ENCODE measurements at places on chromosomes 2 and 18.

DNA sequence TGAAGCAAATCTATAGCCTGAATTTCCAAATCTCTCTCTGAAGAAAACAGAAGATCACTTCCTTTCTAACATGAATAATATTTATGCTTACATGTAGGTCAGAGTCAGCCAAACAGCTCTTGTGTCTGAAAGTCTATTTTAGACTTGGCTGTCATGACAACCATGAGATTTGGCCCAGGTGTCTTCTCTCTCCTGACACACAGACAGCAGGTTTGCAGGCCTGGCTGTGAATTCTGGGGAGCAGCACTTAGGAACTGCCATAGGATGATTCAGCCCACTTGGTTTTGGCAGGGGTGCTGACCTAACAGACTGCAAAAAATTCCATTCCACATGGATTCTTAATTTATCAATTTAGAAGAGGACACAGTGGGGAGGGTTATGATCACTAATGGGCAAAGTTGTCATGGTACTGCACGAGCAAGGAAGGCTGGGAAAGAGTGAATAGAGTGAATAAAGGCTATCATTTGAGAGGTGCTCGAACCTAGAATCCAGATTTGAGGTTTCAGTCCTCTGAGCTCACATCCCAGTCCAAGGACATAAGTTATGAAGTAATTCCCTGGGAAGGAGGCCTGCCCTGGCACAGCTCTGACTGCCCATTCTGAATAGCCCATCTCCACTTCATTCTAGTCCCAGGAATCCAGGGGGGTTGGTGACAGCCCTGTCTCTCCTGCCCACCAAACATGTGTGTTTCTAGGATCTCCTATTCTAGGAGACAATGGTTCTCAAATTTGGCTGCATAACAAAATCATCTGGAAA is 453.9 kb upstream of the TRIB2 start:
- DNase-seq = no peak

GRCh38 chr18:36297417-36298125 is at the start of gene FHOD3:
Gene FHOD3 (plus strand): TSS chr18:36297713. CDS start chr18:36297836, 123 bp downstream.
- DNase-seq = no peak

GRCh38 chr2:44972771-44973535 is 31.5 kb downstream of the SIX3 start:
- no peak for DNase-seq

GRCh38 chr2:42652086-42652485 is 83.7 kb downstream of the MTA3 start:
- no peak for DNase-seq

DNA sequence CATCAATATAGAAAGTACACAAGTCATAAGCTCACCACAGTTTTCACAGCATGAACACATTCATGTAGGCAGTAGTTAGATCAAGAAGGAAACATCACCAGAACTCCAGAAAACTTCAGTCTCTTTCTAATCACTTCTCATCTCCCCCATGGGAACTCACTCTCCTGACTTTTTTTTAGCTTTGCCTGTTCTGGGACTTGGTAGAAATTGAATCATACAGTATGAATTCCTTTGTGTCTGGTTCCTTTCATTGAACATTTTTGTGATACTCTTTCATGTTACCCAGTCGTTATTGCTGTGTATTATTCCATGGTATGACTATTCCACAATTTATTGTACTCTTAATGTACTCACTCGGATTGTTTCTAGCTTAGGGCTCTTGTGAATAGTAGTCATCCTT is 160.2 kb downstream of the TAF4B start:
- DNase-seq = no peak

DNA sequence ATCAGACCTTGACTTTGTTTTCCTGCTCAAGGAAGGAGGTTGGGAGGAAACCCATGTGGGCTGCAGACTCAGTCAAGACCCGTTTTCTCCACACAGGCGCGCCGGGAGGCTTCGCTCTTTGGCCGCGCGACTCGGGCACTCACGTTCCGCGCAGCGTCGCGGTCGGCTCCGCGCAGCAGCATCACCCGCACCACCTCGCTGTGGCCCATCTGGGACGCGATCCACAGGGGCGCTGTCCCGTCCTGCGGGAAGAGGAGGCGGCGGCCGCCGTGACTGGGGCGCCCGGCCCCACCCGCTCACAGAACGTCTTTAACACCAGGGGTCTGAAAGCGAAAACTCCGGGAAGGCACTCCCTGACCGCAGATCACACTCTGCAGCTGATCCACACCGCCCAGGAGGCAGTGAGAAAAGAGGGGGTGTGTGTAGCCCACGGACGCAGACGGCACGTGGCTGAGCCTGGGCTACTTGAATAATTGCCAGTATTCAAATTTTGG is 33.1 kb upstream of the NPC1 start:
- DNase-seq = no peak

GRCh38 chr2:169287666-169288065 is 74.7 kb downstream of the LRP2 start:
- DNase-seq = no peak

DNA sequence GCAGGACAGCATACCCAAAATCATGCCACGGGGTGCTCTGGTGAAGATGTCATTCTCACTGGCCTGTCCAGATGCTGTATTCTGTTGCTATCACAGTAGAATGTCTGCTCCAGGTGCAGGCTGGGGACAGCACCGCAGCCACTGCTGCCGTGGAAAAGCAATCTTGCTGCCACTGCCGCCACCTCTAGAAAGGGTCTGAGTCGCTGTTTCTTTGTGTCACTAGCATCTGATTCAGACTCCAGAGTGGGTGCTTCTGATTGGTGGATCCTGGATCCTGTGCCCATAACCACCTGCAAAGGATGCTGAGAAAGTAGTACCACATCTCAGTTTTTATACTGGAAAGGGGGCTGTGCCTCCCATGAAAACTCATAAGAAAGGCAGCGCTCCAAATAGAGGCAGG is 45.3 kb upstream of the CTLA4 start:
- DNase-seq = no peak

- no peak for DNase-seq
Measured at GRCh38 chr2:128644718-128645256, 326.1 kb upstream of the HS6ST1 start.

GRCh38 chr18:31722369-31722957 is 38.1 kb upstream of the B4GALT6 start:
- peak; percentile 21 for DNase-seq

DNA sequence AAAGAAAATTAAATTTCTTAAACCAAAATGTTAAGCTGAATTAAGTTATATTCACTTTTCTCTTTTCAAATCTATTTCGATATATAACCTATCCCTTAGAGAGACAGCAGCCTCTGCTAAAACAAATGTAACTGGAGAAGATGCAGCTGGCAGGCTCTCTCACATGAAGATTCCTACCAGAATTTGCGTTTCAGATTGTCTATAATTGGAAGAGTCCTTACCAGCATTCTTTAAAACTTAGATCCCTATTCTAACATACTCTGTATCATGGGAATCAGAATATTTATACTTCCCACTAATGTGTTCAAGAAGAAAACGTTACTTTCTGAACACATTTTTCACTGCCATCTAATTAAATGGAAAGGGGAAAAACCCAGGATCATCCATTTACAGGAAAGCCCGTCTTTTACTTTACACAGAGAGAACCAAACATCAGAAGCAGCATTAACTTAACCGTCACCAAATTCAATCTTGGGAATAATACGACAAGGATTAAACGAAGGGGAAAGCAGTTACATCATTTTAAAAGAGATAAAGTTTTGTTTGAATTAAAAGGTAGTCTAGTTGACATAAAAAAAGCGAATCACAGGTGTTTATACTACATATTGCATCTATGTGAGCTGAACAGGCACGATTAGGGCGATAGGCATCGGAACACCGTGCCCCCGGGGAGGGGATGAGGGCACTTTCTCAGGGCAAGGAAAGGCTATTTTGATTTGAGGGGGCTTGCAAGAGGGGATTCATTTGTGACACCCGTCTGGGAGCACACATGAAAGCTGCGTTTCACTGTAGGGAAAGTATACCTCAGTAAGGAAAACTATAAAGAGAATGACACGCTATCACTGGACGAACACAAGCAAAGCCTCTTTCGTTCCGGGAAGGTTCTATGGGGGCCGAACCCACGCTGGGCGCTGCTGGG is 1.3 kb downstream of the PTPN2 start:
- DNase-seq = no peak

DNA sequence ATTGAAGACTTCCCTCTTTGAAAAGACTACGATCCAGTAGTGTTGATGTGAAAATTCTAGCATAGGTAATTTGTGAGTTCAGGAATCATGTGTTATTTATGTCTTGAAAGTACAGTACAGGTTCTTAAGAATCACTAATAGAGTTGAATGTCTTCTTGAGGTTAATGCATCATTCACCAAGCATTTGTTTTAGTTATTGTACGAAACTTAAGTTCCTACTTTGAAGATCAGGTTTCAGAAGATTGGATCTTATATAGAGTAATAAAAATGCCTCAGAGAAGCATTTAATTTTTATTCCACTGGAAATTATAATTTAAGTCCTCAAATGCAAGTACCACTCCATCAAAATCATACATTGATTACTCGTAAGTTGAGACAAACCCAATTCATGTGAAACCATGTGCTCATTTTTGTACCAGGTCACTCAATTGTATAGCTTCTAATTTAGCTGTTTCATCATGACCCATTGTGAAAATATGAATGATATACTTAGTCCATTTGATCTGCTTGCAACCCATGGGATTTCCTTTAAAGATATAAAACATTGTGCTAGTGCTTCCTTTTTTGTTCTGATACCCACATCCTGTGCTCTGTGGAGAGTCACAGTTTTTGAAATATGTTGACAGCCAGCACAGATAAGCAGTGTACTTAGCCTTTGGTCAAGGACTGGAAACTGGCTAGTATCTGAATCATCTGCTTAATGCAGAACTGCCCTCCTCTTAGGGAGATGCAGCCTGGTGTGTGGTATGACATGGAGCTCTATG is 22.5 kb upstream of the RAB27B start:
- no peak for DNase-seq

All from GM04503 (cell line).